ENCODE measurements at places on chromosomes 1 and 21. TPM values are rescaled to one million over a fixed set of nuclear protein-coding genes. Genes with fewer than 3 reads are reported as not detected.
A peak's percentile ranks its signal among the peaks of the same experiment; 100 is the strongest.

The MAP10 gene
- 4.0 TPM for total RNA-seq

The CHRM3 gene
- total RNA-seq = 0.27 TPM

- DNase-seq = no peak
Measured at GRCh38 chr1:96926176-96926575, 204.6 kb downstream of the PTBP2 start.

- peak; percentile 33 for DNase-seq
Measured at GRCh38 chr1:184973272-184974055, 844 bp downstream of the NIBAN1 start.

- DNase-seq = no peak
Measured at GRCh38 chr1:64624218-64624713, 120.6 kb upstream of the RAVER2 start.

- no peak for DNase-seq
Measured at GRCh38 chr1:221251580-221251979, 372.3 kb downstream of the HLX start.

GRCh38 chr1:2236695-2237677, 8.9 kb downstream of the SKI start:
- DNase-seq = peak; percentile 68
